NCI-H510A (cell line): ENCODE measurements at places on chromosomes 3 and 15.

GRCh38 chr15:77504871-77505270 is 84.2 kb downstream of the HMG20A start:
- no peak for DNase-seq

- DNase-seq, result no peak
These were observed 431.4 kb downstream of the GRM7 start for GRCh38 chr3:7292362-7292761.

DNA sequence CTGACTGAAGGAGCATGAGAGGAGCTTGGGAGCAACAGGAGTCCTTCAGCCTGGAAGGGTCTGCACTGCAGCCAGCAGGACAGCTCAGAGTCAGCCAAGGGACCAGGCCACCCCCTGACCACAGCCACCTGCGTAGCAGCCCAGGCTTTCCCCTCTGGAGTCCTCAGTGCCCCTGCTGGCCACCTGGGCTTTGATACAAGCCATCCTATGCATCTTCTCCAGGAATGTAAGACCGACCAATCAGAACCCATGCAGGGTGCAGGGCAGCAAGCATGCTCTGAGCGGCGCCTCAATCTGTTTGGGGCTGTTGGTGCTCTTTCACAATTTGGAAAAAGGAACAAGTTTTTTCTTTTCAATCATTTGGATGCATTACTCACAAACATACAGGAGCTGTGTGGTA is 52.0 kb downstream of the DZIP1L start:
- no peak for DNase-seq

- DNase-seq, result no peak
These were observed 309.6 kb upstream of the TLE3 start for GRCh38 chr15:70407336-70407670.

- no peak for DNase-seq
These were observed 9.2 kb downstream of the VILL start for GRCh38 chr3:37999836-38000235.

DNA sequence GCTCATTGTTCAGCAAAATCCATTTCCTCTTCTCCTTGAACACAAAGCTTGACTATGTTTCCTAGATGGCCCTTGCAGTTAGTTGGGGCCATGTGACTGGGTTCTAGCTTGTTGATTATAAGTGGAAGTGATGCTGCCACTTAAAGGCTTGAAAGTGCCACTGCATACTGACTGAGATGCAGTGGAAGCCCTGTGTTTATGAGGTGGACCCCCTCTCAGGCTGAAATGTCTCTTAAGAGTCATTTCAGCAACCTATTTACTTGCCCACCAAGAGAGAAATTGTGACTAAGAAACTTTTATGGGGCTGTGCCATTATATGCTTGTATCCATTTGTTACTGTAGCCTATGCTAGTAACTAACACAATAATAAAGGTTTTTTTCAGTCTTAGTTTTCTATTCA is 8.4 kb upstream of the ANP32A start:
- DNase-seq, result no peak

GRCh38 chr15:33915571-33916407 is 52.5 kb upstream of the CHRM5 start:
- peak; percentile 45 for DNase-seq

- DNase-seq, result no peak
These were observed 1165.2 kb downstream of the TBL1XR1 start for GRCh38 chr3:176032043-176032442.

DNA sequence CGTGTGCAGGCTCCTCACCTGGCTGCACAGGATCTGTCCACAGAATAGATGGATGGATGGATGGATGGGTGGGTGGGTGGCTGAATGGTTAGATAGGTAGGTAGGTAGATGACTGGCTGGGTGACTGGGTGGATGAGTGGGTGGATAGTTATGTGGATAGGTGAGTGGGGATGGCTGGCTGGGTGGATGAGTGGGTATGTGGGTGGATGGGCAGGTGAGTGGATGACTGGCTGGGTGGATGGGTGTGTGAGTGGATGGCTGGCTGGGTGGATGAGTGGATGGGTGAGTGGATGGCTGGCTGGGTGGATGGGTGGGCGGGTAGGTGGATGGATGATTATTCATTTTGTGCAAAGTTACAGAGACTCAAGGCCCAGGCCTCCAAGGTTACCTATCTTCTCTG is 172.9 kb upstream of the CTDSPL start:
- no peak for DNase-seq

DNA sequence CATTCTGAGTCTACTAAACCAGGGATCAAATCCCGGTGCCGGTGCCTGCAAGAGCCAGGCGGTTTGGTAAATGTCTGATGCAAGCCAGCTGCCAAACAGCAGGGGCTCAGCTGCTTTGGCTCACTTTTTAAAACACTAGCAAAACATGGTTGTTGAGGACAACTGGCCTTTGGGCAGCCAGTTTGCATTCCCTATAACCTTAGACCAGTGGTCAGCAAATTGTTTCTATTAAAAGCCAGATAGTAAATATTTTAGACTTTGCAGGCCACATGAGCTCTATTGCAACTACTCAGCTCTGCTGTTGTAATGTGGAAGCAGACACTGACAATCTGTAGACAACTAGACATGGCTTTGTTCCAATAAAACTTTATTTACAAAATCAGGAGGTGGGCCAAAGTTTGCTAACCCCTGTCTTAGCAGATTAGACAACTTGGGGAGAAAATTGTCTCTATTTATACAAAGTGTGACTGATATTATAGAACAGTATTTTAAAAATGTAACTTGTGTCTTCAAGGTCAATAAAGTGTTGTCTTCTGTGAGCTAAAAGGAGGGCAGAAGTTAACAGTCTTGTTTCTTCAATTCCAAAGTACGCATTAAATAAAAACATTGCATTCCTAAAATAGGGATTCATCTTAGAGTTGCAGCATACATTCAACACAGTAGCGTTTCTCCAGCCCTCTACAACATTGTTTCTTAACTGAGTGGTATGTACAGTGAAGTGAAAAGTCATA is 67.6 kb downstream of the SSUH2 start:
- DNase-seq, result no peak

DNA sequence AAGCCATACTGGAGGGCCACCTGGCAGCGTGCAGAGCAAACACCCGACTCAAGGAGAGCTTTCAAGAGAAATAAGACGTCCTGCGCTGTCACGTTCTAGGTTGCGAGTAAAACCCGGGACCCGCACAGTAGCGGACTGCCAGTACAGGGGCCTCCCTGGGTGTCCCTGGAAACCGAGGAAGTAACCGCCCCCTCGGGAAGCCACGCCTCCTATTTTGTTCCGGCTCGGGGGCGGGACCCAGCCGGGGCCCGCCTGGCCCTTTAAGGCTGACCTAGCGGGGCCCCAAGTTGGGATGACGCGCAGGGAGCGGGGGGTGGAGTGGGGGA is 218 bp upstream of the MAPKAPK3 start:
- peak; percentile 73 for DNase-seq

DNA sequence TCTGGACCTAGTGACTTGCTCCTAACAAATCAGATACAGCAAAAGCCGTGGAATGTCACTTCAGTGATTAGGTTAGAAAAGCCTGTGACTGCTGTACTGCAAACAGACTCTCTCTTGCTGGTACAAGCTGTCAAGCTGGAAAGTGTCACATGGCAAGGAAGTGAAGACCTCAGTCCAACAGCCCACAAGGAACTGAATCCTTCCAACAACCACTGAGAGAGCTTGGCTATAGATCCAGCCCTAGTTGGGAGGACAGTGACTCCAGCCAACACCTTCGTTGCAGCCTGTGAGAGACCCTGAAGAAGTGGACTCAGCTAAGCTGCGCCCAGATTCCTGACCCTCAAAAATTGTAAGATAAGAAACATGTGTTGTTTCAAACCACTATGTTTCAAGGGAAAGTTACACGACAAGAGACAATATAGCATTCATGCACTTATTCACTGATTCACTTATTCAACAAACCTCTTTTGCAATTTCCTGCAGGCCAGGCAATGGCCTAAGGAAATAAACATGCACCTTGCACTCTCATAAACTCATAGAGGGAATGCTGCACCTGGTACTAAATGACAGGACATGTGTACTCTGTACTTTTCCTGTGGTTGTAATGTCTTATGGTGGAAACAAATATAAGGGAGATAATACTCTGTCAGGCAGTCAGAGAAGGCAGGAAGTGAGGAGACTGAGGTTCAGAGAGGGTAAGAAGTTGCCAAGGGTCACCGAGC is 142.9 kb downstream of the CADPS start:
- DNase-seq, result no peak

DNA sequence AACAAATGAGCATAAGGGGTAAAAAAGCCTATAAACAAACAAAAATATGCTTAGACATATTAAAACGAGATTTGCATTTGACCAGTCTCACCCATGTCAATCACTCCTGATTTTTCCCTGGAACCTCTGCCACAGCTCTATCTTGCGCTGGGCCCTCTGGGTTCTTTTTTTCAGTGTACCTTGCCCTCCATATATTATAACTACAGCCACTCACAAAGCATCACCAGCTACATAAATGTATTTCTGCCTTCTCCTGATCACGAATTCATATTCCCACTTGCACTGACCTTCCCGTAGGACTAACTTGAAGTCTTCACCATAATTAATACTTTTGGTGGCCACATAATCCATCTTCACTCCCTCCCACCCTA is 395.6 kb upstream of the ROBO2 start:
- no peak for DNase-seq

GRCh38 chr3:29655015-29655747 is 374.3 kb downstream of the RBMS3 start:
- no peak for DNase-seq

- no peak for DNase-seq
These were observed 98.5 kb downstream of the MTHFS start for GRCh38 chr15:79798311-79798710.

DNA sequence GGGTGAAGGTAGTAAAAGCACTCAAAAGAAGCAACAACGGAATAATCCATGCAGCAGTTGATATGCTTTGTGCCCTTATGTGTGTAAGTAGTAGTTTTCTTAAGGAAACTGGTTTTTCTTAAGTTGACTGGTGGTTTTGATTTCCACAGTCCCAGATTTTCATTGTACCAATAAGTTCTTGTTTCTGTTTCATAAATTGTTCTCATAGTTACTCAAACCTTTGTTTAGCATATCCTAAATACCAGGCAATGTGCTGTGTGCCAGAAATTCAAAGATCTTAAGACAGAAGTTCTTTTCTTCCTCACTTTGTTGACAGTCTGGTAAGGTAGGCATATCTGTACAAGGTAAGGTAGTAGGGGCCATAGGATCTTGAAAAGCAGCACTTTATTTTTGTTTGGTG is 40.0 kb downstream of the DNAJC13 start:
- no peak for DNase-seq

GRCh38 chr3:44160818-44161217 is 80.9 kb upstream of the TOPAZ1 start:
- no peak for DNase-seq

GRCh38 chr3:12468757-12469156 is 15.5 kb upstream of the TSEN2 start:
- no peak for DNase-seq

GRCh38 chr3:129606636-129607390 is at the start of gene PLXND1:
Gene PLXND1, minus strand, starts transcription at chr3:129606676. Its CDS starts 37 bp downstream, at chr3:129606639.
- DNase-seq, result peak; percentile 83

- no peak for DNase-seq
These were observed 43.4 kb downstream of the TLE3 start for GRCh38 chr15:70054366-70054765.

- no peak for DNase-seq
These were observed 507.8 kb downstream of the LPP start for GRCh38 chr3:188661806-188662205.

GRCh38 chr3:180534828-180535227 is 67.1 kb upstream of the TTC14 start:
- no peak for DNase-seq

DNA sequence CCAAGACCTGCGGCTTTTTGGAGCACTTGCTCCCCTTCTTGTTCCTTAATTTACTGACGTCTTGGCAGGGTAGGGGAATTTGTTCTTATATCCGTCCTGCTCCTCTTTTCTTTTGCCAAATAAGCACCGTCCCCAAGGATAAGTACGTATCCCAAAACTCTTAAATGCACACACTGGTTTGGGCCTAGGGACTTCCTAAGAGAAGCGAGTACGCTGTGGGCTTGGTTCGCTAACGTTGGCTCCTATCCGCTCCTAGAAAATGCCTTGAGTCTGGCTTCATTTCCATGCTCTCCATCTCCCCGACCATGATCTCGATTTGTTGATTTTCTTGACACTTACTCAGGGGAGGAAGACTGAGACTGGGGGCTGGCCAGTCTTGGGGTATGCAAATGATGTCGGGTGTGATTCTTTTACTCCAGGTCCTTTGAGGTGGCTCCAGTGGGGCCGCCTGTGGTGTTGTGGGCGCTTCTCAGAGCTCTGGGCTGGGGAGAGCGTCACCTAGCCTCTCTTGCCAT is 1.3 kb downstream of the MYRIP start:
- DNase-seq, result no peak

- no peak for DNase-seq
These were observed 5.3 kb downstream of the IP6K2 start for GRCh38 chr3:48711727-48712126.

GRCh38 chr3:12903881-12904280 is 62.5 kb upstream of the RPL32 start:
- no peak for DNase-seq

- DNase-seq, result no peak
These were observed 44.1 kb upstream of the VILL start for GRCh38 chr3:37946531-37946889.
